Activated T-helper 2 cell treated with anti-CD3 and anti-CD28 coated beads, Interferon-gamma antibody, Interleukin-2, Interleukin-4, amounts not matched to agents 10 μg/mL and 5 μg/mL and 100 μg/mL, durations not matched to agents 14 hours and 24 hours and 36 hours (primary cell): ENCODE measurements at places on chromosomes 11 and 22. TPM values are rescaled to one million over a fixed set of nuclear protein-coding genes. Genes with fewer than 3 reads are reported as not detected.

DNA sequence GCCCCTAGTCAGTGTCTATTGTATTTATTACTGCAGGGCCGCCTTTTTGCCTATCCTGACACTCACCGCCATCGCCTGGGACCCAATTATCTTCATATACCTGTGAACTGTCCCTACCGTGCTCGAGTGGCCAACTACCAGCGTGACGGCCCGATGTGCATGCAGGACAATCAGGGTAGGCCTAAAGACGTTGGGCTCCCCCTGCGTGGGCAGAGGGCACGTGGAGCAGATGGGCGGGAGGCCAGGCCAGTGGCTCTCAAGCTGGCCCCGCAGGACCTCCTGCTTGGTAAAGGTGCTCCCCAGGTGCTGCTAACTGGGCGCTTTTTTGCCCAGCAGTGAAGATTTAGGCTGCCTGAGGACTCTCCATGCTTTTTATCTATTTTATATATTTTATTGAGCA is 22.5 kb downstream of the CAT start:
- DNase-seq = no peak

DNA sequence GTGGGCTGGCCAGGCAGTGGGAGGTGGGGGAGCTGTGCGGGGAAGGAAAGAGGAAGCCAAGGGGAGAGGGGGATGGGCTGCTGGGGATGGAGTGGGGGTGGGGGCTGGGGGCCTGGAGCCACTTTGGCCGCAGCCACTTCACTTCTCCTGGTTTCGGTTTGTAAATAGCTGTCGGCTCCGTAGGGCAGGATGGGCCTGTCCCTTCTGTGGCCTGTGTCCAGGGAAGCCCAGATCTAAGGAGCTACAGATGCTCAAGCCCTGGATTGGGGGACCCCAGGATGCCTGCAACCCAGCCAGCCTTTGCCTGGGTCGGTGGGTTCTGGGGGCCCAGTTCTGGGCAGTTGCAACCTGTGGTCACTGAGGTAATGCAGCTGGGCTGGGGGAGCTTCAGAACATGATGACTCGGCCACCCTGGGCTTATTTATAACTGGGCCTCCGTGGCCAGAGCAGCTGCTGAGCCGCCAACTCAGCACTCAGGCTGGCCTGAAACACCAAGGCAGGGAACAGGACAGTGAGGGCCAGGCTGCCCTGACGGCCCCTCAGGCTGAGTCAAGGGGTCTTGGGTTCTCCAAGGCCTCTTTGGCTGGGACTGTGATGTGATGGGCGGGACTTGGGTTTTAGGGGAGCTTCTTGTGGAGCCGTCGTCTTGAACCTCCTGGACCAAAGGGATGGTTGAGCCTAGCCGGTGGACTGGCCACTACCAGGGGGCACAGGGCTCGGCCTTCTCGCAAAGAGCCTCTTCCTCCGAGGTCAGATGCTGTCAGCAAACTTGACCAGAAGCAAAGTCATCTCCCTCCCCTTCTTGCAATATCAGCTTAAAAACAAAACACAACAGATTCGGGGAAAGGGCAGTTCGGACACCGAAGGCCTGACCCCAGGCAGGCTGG is 15.0 kb upstream of the SLC39A13 start:
- no peak for DNase-seq

- no peak for DNase-seq
Measured at GRCh38 chr11:47395223-47396048, 13.0 kb upstream of the SLC39A13 start.

The MAJIN gene
- not detected in 2 replicates for total RNA-seq

GRCh38 chr22:37911697-37912096 is 5.6 kb downstream of the MICALL1 start:
- DNase-seq = no peak

GRCh38 chr11:2554338-2555207 is 109.8 kb downstream of the KCNQ1 start:
- no peak for DNase-seq

DNA sequence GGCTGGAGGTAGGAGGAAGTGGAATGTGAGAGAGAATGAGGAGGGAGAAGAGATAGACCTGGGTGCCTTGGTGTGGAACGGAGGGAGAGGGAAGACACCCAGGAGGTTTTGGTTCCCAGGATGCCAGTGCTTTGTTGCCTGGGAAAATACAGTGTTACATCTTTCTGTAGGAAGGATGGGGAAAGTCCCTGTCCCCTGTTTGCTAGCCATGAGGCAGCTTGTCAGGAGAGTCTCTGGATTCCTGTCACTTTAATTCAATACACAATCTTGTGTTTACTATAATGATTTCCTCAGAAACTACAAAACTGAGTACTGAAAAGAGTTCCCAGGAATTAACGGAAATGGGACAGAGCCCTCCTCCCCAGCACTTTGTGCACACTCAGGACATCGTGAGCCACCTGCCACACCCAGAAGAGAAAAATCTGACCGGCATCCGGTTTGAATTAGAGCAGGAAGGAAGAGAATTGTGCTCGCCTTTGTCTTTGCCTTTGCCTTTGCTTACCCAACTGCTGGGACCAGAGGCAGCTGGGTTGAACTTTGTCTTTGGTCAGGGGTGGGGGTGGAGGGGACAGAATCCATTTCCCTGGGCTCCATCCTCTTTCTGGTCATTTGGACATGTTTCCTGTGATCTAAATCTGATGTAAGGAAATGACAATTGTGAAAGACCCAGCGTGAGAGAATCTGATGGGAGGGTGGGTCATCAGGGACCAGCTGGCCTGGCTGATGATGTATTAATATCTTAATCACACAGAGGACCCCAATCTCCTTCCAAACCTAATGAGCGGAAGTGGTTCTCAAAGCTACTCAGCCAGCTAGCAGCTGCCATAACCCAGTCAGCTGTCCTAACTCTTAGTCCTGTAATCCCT is 1.3 kb upstream of the LIMK2 start:
- DNase-seq = no peak

The ADM gene
- total RNA-seq = 2.3 and 3.5 TPM in 2 replicates

The KLHL35 gene
- total RNA-seq = 0.87 and 1.6 TPM in 2 replicates

- DNase-seq = no peak
Measured at GRCh38 chr11:120115272-120116000, 22.5 kb downstream of the TRIM29 start.
